ENCODE measurements at places on chromosomes 1 and 21.

- DNase-seq, result no peak
Measured at GRCh38 chr1:168340781-168341482, 60.3 kb downstream of the TBX19 start.

DNA sequence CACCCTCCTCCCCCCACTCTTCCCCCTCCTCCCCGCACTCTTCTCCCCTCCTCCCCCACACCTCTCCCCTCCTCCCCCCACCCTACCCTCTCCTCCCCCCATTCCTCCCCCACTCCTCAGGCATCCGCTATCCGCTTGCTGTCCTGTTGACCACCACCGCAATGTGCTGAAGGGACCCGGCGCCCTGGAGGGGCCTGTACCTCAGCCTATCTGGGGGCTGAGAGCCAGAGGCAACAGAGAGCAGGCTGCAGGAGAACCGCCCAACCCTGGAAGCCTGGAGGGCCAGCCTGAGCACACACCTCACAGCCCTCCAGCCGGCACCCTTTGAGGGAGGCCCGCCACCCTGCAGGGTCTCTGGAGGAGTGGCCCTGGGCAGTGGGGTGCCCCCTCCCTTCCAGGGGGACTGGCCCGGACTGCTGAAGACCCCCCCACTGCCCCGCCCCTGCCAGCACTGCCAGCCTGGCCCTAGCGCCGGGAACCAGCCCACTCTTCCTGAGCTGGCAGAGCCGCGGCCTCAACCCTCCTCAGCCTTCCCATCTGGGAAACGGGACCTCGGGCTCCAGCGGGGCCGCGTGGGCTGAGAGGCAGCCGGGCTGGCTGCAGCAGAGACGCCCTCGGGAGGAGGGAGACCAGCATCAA is 1.2 kb downstream of the C1QTNF12 start:
- no peak for DNase-seq

- DNase-seq, result no peak
Measured at GRCh38 chr1:152871731-152872126, 6.4 kb upstream of the SMCP start.

GRCh38 chr21:44911384-44912157 is 9.1 kb downstream of the ITGB2 start:
- no peak for DNase-seq

- no peak for DNase-seq
Measured at GRCh38 chr1:167488786-167489185, 29.5 kb downstream of the CD247 start.

DNA sequence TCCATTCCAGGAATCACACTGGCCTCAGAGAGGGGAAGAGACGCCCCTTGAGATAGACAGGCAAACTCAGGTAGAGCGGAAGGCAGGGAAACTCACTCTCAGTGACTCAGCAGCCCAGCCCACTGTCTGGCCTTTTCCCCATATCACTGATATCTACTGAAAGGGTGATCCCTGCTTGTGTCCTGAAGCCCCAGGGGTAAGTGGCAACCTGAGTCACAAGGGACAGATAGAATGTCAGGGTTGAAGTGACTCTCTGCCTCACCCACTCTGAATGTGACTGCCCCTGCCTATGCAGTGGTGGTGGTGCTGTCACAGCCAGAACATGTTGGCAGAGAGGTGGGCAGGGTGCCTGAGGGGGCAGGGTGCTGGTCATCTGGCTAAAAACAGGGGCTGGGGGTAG is 157.5 kb upstream of the FGGY start:
- no peak for DNase-seq

- peak; percentile 22 for DNase-seq
Measured at GRCh38 chr1:70475023-70475422, 64.0 kb downstream of the CTH start.

GRCh38 chr1:200279810-200280411 is 129.9 kb downstream of the ZNF281 start:
- peak; percentile 62 for DNase-seq

DNA sequence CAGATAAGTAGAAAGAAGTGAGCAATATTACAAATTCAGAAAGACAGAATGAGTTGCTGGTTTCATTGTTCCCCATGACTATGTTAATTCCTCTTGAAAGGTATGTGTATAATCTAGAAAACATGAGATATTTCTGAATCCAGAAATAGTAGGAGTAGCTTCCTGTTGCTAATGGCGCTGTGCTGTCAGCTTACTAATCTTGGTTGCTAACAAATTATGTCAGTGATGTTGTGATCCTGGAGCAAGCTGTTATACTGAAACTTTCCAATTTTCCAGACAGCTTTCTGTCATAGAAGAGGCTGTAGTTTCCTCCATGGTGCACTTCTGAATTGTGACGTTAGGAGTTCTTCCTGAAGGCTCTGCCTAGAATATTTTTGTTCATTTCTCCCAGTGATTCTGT is 372.3 kb downstream of the USP25 start:
- peak; percentile 34 for DNase-seq

DNA sequence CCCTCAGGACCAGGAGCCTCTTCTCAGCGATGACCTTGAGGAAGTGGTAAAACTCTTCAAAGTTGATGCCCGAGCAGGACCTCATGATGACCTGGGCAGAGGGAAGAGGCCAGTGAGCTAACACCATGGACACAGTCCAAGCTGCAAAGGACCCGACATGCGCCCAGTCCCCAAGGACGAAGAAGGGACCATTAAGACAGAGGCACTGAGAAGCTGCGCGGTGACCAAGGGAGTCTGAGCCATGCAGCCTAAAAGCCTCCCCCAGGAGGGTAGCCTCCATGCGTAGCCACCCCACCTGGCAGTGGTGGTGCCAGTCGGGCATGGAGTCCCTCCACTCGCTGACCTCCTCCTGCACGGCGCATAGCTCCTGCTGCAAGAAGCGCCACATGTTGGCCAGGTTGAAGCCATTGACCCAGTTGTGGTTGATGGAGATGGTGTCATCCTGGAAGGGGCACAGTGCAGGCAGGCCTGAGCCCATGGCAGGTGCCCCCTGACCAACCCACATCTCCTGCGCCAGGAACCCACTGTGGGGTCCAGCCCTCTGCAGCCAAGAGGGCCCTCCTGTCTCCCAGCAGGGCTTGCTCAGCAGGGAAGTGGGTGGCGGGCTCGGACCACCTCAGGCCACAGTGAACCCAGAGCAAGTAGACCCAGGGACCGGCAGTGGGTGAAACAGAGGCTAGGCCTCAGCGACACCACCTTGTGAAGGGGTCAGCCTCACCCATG is 2.4 kb downstream of the JMJD4 start:
- DNase-seq, result no peak

DNA sequence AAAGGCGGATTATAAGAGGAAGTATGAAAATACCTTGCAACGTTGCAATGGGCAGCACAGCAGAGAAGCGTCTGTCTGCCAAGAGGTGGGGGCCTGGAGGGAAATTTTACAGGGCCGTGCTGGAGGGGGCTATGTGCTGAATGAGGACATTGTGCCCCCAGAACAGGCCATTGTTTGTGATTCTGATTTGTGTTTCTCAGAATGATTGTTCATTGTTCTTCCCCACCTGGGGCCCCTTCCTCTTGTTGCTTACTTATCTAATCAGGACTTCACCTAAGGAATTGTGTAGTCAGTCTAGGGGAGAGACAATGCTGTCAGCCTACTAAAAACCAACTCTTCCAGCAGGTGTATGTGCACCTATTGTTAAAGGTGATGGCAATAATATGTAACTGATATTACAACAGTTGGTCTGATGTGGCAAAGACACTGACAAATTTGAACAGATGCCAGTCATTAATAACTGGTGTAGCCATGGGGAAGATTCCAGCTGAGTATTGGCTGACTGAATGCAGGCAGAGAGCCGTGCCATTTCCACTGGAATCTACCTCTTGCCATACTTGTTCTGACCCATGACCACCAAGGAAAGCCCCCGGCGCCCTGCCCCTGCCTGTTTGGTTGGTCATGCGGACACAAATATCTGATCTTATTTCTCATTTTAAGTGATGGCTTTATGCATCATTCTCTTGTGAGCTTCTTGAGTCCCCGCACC is 45.2 kb upstream of the PSEN2 start:
- no peak for DNase-seq

DNA sequence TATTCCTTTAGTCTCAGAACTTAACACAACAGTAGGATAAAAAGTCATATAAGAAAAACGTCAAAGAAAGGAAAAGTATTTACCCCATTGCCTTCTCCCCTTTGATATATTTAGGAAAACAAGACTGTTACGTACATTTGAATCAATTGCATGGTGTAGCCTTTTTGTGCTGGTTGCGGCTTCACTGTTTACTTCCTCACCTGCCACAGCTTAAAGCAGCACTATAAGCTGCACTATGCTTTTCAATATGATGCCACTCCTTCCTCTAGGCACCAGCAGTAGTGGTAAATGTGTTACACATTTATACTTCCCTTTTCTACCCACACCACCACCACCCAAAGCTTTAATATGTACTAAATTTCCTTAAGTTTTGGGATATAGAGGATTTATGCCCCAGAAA is 111.1 kb downstream of the ATP1B1 start:
- DNase-seq, result no peak

DNA sequence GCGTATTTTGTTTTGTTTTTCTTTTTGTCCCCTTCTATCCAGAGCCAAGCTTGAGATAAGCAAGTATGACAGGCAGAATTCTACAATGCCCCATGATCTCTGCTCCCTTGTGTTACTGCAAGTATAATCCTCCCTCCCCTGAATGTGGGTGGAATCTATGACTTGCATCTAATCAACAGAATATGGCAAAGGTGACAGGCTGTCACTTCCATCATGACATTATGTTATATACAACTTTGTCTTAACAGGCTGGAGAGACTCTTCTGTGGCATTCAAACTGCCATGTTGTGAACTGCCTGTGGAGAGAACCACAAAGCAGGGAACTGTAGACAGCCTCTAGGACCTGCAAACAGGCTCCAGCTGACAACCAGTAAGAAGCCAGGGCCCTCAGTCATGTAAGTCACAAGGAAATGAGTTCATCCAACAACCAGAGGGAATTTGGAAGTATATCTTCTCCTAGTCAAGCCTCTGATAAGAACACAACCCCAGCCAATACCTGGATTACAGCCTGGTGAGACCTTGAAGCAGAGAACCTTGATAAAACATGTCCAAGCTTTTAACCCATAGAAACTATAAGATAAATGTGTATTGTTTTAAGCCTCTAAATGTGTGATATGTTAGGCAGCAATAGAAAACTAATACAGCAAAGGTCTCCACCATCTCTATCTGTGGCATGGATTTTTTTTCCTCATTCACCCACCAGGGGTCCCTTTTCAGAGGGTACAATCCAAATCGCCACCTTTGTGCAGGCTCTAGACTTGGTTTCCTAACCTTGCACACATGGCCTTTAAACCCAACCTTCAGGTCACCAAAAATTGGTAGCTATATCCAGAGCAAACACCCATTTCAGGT is 5.7 kb upstream of the C1orf162 start:
- DNase-seq, result no peak

- peak; percentile 73 for DNase-seq
Measured at GRCh38 chr1:19395678-19396192, 83.6 kb downstream of the SLC66A1 start.

DNA sequence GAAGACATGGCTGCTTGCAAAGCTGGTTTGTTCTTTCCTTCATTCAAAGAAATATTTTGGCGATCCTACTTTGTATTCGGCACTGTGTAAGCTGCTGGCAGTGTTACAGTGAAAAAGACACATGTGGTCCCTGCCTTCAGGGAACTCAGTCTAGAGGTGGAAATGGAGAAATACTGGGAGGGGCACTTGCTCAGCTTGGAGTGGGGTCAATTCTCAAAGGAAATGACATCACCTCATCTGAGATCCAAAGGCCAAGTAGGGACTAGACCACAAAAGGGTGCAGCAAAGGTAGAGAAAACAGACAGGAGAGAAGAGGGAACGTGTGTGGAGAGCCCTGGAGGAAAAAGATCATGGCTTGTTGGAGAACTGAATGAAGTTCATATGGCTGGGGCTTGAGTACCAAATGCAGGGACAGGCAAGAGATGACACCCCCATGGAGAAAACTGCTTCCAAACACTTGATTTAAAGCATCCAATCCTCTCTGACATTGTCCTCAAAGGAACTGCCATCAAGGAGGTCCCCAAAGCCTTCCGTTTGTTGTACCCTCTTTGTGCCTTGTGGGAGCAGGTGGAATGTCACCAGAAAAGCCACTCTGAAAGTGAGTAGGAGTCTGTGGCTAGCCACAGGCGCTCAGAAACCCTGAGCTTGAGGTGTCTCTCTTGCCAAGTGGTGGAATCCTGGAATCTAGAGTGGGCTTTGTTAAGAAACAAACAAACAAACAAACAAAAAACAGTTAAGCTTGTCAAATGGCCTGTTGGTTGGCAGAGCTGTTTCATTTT is 48.3 kb upstream of the TDRD10 start:
- DNase-seq, result peak; percentile 64

DNA sequence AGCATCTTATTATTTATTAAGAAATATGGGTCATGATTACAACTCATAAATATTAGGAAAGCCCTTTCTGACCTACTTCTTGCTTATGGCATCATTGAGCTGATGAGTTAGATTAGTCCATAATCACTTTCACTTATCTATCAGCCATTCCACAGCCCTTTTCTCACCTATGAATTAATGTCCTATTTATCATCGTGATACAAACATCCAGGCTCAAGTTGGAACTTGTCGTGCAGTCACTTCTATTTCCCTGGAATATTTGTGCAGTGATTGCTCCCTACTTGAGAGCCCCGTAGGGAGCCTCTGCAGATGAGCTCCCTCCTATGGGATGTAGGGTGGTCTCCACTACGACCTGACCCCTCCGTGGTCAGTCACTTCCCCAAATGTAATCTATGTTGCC is 8.1 kb upstream of the F3 start:
- no peak for DNase-seq

GRCh38 chr1:86460998-86461397 is 7.7 kb upstream of the CLCA1 start:
- no peak for DNase-seq

DNA sequence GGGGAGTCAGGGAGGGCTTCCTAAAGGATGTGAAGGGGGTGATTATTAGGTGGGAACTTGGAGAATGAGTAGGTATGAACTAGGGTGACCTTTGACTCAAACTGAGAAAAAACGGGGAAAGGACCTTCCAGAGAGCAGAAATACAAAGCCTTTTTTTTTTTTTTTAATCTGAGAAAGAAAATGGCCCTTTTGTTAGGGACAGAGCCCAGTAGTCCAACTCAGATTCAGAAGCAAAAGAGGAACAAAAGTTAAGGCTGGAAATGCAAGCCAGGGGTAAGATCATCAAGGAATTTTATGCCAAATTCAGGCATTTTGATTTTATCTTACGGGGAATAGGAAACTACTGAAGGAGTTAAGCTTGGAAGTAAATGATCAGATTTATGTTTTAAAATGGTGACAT is 96.0 kb upstream of the SMYD2 start:
- DNase-seq, result no peak

DNA sequence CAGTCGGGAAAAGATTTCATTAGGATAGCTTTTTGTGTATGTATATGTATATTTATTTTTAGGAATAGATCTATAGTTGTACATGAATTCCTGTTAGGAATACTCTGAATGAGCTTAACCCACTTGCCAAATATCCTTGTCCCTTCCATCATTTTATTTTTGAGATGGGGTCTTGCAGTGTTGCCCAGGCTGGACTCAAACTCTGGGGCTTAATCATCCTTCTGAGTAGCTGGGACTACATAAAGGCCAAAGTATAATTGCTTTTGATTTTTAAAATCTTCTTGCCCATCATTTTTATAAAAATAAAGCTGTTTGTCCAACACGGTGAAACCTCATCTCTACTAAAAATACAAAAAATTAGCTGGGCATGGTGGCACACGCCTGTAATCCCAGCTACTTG is 20.2 kb upstream of the PLEKHM2 start:
- DNase-seq, result no peak

Data from fibroblast of skin of right biceps (primary cell).